T-helper 17 cell (primary cell): ENCODE measurements at places on chromosomes 3 and 15.

GRCh38 chr3:9736831-9737230, 5.3 kb downstream of the BRPF1 start:
- DNase-seq: no peak

DNA sequence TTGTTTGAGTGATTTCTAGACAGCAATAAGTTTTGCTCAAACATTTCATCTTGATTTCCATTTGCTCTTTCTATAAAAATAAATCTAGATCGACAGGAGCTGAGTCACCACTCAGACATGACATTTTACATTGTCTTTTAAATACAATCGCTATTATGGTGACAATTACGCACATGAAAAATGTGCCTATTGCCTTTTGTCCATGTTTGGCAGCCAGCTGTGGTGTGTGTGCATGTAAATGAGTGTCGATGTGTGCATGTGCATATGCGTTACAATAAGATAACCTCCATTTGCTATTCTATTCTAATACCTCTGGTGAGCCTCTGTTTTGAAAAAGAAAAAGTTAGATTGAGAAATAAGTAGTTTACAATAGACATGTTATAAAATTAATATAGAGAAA, 89.7 kb upstream of the GRM7 start:
- no peak for DNase-seq

DNA sequence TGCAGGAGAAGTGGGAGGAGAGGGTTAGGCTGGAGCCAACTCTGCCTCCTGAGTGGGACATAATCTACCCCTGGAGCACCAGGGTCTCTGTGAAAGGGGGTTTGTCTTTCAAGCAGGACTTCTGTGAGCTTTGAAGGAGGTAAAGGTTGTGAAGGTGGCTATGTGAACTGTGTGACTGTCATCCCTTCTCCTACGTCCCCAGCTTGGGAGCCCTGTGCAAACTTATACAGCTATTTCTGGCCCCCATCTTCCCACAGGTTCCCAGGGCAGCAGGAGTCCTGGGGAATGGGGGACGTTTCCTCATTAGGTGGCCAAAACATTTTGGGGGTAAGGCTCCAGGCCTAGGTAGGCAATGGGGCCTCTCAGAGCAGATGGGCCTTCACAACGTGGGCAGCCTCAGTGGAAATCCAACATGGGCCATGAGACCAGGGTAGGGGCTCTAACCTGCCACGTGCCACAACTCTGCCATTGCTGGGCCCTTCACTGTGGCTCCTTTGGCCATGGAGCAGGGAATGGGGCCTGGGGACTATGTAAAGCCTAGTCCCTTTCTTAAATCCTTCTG, 3.5 kb downstream of the VIPR1 start:
- peak; percentile 1 for DNase-seq

- no peak for DNase-seq
Observed at GRCh38 chr3:112770032-112770626, 76.5 kb downstream of the CD200R1L start.

- DNase-seq: no peak
Observed at GRCh38 chr3:173876476-173876875, 478.9 kb downstream of the NLGN1 start.

GRCh38 chr15:69299943-69300588, 1.4 kb downstream of the PAQR5 start:
- no peak for DNase-seq

DNA sequence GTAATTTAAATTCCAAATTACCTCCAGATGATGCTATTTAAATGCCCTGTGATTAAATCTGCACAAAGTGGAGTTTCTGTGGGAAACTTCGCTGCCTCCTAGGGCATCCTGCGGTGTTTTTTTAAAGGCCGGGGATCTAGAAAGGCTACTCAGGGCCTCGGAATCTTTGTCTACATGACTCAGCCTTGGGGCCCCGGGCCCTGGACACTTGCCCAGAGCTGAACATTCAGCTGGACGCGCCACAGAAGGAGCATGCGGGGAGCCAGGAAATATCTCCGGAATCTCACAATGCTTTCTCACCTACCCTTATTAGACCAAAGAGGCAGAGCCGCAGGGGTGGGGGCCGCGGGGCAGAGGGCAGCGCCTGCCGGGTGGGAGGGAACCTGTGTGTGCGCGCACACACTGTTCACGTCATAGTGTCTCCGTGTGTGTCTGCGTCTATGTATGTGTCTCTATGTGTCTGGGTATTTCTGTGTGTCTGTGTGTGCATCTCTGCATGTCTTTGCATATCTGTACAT, 145.5 kb upstream of the TPM1 start:
- DNase-seq: no peak

GRCh38 chr3:136109499-136109898, 86.6 kb downstream of the MSL2 start:
- DNase-seq: no peak

DNA sequence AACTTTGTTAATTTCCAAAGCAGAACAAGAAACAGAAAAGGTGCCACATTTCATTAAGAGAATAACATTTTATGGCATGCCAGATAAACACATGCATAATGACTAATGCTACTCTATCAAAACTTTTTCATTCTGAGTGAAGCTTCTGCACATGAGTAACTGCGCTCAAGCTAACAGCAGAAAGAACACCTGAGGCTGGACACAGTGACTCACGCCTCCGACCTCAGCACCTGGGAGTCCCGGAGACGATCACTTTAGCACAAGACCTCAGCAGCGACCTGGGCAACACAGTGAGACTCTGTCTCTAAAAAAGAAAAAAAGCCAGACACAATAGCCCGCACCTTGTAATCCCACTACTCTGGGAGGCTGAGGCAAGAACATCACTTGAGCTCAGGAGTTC, 70.6 kb downstream of the ACAP2 start:
- no peak for DNase-seq

DNA sequence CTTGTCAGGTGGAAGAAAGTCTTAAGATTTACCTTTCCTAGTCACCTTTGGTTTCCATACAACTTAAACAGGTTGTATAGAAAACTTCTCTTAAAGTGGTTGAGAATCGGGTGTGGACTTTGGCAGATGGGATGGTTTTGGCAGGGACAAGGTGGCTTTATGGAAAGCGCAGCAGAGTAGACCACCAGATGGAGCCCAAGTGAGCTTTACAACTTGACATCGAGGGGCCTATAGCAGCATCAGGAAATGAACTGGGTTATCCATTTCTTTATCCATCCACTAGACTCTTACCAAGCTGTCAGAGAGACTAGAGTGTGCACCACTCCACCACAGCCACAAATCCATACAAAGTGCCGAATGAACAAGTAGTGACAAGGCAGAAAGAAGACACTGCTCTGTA, 85.3 kb upstream of the MBNL1 start:
- DNase-seq: peak; percentile 32

DNA sequence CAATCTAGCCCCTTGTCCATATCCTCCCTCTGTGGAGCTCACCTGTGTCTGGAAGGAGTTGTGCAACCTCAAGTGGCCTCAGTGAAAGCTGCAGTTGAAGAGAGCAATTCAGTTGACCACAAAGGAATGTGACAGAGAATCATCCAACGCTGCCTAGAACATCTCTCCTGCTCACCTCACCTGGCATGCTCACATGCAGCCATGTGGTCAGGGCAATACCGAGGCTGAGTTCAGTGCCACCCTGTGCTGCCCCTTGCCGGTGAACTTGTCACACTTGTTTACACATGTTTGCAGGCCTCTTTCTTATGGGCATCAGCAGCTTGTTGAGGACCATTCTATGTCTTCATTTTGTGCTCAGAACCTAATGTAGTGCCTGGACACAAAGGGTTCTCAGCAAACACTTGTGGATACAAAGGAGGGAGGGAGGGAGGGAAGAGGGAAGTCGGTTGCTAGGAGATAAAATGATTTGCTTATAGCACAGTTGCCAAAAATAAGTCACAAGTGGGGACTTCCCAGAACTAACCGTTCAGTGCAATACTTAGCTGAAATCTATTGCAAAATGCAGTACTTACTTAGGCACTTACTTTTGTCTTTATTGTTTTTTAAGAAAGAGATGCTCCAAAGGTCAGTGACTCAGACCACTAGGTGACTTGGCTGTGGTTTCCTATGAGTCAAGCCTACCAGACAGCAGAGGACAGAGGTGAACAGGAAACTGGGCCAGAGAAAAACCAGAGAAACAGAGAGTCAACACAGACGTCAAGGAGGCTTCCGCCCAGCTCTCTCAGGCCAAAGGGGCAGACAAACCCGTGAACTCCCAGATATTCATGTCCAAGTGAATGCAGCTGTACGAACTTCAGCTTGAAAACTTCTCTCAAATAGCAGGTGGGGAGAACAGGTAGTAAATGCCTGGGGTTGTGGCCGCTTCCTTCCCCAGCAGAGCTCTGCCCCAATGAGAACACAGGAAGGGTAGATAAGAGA, 227.8 kb upstream of the CTNNB1 start:
- no peak for DNase-seq

DNA sequence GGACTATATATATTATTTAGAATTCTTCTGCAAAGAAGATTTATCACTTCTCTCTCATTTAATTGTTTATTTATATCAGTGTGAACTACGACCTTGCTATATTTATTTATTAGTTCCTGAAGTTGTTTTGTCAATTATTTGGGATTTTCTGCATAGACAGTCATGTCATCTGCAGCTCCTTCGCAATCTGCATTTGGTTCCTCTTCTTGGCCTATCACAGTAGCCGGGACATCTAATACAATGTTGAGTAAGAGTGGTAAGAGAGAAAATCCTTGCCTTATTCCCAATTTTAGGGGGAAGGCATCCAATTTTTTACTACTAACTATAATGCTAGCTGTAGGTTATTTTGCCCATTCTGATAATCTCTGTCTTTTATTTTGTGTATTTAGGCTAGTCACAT, 39.4 kb downstream of the FOXL2 start:
- no peak for DNase-seq

GRCh38 chr3:47979070-47979469, 37.1 kb downstream of the MAP4 start:
- no peak for DNase-seq

DNA sequence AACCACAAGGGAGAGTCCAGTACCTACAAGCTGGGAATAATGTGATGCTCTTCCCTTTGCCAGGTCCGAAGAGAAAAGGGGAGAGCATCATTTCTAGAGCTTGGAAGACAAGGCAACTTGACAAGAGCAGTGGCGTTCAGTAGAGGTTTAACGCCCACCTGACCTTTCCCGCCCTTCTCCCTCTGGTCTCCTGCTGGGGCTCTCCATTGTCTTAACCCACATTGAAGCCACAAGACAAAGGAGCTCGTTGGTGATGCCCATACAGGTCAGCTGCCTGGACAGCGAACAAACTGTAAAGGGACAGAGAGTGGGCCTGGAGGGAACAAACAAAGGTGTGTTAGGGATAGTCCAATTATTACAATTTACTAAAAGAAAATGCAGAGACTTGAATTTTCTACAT, 13.1 kb upstream of the DUT start:
- DNase-seq: no peak

DNA sequence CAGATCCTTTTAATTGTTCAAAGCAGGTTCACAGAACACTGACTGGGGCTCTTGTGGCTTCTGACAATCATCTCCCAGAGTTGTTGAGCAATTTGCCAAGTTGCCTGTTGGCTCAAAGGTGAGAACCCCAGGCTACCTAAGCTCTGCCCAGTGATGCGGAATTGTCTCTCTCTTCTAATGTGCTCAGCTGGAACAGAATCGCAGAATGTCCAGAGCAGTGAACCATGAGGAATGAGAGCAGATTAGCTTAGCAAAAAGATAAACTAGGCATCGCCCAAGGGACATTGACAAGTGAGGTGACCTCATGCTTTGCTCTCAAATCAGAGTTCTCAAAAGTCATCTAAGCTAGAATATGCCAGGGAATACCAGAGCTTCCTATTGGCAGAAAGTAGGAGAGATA, 148.1 kb downstream of the WDR76 start:
- no peak for DNase-seq

DNA sequence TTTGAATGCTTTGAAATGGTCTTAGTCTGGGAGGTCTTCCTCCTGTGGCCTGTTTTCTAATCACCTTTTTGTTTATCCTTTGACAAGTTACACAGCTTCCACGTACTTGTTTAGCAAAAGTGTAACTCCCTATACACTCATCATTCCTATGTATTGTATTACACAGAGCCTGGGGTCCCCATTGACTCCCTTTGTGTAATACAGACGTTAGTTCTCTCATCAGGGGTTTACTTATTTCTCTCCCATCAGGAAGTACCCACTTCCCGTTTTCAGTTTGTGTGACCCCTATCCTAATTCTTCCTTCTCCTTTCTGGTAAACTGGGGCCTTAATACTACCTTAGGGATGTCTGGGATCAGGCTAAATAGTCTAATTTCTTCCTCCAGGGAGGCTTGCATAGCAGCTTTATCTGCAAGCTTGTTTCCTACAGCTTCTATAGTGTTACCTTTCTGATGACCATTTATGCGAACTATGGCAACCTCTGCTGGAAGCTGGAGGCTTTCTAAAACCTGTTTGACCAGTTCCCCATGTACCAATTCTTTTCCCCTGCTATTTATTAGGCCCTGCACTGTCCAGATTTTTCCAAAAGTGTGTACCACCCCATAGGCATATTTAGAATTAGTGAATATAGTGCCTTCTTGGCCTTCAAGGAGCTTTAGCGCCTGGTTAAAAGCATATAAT, 22.4 kb downstream of the ARL8B start:
- no peak for DNase-seq

DNA sequence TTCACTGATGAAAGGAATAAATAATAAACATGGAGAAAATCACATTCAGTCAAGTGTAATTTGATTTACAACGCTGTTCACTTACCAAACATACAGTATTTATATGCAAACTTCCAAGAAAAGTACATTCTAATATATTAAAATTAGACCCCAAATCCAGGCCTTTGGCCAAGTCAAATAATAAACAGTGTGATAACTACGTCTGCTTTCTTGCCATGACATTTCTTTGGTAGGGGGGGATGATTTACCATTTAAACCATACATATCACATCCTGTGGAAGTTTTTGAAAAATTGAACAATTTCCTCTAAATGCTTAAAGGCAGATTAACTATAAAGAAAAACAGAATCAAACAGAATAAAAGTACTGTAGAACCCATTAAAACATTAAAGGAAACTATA, 368.2 kb upstream of the WNT5A start:
- DNase-seq: no peak

DNA sequence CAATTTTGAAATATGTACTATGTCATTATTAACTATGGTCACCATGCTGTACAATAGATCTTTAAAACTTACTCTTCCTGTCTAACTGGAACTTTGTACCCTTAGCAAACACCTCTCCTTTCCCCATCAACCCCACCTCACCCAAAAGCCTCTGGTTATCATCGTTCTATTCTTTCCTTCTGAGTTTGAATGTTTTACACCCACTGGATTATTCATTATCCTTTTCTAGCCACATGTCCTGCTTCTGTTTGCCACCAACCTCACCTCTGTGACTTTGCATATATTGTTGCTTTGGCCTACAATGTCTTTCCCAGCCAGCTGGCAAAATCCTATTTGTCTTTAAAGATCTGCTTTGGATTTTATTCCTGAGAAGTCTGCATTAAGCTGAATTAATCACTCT, 102.6 kb upstream of the TSPAN3 start:
- no peak for DNase-seq
